ENCODE measurements at places on chromosomes 13 and 19.

- no peak for DNase-seq
These were observed 12.2 kb upstream of the SLC7A9 start for GRCh38 chr19:32881766-32882165.

DNA sequence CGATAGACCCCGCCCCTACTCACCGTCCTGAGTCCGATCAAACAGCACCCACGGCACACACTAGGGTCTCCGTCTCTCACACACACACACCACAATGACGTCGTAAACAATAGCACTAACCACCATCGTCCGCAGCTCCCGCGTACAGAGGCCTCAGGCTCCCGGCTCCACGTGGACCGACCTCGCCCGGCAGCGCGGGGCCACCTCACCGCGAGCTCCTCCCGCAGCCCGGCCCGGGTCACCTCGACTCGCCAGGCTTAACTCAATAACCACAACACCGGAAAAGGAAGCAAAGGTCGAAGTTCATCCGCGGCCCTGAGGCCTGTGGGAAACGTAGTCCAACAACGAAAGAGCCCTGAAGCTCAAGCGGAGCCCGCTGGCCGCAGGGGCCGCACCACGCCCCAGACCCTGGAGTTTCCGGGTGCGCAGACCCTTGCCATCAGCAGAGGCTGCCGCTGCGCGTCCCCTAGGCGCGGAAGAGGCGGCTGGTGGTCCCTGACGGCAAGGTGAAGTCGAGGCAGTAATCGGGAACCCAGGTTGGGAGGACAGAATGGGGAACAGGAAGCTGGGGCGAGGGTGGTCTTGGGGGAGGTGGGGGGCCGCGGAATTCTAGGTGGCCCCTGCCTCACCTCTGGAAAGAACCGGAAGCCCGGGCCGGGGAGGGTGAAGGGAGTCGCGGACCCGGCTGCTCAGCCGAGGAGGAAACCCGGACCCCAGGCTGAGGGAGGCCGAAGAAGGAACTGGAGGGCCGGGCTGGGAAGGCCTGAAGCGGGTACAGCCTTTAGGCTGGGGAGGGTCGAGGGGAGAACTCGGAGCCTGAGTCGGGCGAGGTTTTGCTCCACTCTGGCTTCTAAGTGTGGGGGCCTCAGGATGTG lies at the start of gene ZNF529:
Gene ZNF529 (minus strand): TSS at position 273 of the 875 bp plus-strand sequence. CDS start 946 bp downstream, outside the sequence.
- DNase-seq, result peak; percentile 86

DNA sequence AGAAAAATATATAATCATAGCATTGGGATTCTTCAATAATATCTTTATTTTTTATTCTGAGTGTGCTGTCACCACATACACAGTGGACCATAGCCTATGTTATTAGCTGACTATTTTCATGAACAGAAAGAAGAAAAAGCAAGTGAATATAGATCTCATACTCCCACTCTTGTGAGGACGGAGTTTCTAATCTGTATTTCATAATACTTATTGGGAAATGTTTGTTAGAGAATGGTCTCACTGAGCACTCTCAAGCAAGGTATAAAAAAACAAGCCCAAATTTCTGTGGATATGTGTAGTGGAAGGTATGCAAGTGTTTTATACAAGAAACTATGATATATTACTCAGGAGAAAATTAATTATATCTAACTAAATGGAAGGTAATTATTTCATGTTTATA lies 1218.1 kb downstream of the SLITRK1 start:
- no peak for DNase-seq

DNA sequence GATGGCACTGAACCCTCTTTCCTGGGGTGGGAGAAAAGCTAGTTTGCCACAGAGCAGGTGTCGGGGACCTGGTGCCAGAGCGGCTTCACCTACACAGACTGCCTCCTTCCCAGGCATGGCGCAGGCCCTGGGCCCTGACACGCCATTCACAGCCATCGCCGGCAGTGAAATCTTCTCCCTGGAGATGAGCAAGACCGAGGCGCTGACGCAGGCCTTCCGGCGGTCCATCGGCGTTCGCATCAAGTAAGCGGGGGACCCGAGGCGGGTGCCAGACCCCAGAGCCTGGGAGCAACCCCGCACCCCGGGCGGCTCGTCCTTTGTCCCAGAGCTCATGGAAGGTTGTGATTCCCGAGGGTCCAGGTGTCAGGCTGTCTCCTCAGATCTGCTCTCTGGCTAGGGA lies 10.0 kb downstream of the LHB start:
- no peak for DNase-seq

GRCh38 chr13:94109715-94110374 lies 369.6 kb downstream of the DCT start:
- DNase-seq, result peak; percentile 13

GRCh38 chr19:40510526-40511115 lies 43.8 kb downstream of the SPTBN4 start:
- no peak for DNase-seq

GRCh38 chr13:35965226-35965927 lies 165.8 kb downstream of the DCLK1 start:
- DNase-seq, result no peak

DNA sequence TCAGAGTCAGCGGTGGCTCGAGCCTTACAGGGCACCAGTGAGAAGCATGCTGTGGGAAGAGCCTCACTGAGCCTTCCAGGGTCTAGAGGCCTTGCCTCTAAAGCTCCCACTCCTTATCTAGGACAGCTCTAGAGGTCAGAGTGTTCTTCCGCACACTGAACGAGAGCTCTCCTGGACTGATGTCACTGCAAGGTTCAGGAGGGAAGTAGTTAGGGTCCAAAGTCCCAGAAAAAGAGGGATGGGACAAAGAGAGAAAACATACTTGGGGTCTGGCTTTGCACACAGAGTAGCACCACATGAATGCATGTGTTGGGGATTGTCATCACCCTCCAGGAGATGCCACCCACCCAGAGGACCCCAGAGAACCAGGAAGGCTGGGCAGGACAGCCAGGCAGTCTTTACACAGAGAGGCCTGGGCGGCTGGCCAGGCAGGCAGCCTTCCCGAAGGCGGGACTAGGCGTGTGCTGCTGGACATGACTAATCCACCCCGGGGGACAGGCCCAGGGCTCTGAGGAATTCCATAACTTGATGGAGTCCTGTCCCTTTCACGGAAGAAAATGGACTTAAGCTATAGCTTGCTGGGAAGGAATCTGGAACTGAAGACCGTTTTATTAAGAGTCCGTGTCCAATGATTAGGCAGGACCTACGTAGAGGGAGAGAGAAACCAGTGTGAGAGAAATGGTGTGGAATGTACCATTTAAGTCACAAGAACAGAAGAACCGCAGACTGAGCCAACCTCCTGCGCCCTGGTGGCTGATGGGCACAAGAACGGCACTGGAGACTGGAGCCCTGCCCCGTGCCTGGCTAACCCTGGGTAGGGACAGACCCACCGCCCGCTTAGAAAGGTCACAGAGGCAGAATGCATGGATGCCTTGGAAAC lies 16.6 kb upstream of the EPHX3 start:
- no peak for DNase-seq

- DNase-seq, result no peak
These were observed at the start of gene EBI3 for GRCh38 chr19:4229179-4229931. Gene EBI3, plus strand, starts transcription at chr19:4229523. Its CDS starts 28 bp downstream, at chr19:4229551.

DNA sequence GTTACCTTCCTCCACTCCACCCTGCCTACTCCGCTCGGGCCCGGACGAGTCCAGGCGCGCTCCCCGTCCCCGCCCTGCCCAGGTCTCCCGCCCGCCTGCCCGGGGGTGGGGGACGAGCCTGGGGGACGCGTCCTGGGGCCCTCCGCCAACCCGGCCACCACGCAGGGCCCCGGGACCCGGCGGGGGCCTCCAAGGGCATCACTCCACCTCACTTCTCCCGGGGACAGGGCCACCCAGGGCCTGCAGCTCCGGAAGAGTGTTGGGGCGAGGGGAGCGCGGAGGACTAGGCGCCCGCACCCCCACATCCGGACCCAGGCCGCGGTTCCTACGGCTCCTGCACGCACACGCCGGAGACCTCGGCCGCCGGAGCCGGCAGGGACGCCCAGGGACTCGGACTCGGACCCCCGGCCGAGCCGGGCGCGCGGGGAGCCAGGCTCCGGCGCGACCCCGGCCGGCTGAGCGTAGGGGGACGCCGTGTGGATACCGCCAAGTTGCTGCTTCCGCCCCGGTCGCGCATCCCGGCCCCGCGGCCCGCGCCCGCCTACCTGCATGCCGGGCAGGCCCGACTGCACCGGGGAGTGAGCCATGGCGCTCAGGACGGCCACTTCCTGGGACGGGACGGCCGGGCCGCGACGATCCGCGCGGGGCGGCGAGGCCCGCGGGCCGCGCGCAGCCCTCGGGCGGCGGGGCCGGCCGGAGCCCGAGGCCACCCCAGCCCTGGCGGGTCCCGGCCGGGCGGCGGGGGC lies 534 bp downstream of the STK24 start:
- no peak for DNase-seq

DNA sequence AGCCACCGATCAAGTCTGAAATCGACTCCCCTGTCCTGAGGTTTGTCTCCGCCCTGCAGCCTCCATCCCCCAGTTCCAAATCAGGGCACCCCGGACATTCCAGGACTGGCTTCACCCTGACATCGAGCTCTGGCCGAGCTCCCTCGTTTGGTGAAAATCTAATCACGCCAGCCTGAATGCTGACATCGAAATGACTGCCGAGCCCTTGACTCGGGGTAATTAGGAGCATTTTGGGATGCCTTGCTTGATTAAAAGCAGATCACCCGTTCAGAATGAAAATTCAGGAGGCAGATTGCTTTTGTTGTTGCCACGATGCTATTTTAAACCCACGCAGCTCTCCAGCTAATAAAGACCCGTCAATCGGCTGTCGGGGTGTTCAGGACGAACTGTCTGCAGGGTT lies 34.3 kb downstream of the ZNRF4 start:
- no peak for DNase-seq

DNA sequence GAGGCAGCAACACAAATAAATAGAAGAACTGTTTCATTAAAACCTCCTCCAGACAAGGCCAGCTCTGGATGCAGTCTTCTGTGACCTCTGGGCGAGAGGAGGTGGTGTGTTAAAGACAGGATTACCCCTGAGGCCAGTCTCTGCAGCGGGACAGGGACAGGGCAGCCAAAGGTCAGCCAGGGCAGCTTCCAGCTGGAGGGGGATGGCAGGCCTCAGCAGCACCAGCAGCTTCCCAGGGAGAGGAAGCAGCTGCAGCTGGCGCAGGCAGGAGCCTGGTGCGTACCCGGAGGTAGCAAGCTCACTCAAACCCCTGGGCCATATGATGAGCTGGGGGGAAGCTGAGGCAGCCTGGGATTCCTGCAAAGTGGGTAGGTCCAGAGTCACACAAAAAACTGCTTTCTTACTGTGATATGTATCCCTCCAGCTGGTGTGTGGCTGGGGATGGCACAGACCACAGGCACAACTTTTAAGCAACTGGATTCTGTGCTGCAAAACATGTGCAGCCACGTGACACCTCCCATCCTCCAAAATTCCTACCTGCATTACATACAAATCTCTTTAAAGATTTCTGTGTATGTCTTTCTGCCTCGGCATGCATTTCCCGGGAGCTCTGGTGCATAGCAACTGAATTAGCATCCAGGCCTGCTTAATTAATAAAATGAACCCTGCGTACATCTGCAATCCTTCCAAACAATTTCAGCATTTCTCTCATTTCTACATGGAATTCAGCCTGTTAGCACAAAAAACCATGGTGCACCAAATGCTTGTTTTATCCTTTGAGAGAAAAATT lies 238.3 kb upstream of the MAB21L1 start:
- DNase-seq, result no peak

GRCh38 chr13:33296793-33297425 lies 11.4 kb upstream of the STARD13 start:
- DNase-seq, result no peak

GRCh38 chr13:111977179-111977506 lies 89.8 kb upstream of the SOX1 start:
- no peak for DNase-seq

GRCh38 chr19:18762125-18763023 lies 28.7 kb downstream of the COMP start:
- DNase-seq, result peak; percentile 97

DNA sequence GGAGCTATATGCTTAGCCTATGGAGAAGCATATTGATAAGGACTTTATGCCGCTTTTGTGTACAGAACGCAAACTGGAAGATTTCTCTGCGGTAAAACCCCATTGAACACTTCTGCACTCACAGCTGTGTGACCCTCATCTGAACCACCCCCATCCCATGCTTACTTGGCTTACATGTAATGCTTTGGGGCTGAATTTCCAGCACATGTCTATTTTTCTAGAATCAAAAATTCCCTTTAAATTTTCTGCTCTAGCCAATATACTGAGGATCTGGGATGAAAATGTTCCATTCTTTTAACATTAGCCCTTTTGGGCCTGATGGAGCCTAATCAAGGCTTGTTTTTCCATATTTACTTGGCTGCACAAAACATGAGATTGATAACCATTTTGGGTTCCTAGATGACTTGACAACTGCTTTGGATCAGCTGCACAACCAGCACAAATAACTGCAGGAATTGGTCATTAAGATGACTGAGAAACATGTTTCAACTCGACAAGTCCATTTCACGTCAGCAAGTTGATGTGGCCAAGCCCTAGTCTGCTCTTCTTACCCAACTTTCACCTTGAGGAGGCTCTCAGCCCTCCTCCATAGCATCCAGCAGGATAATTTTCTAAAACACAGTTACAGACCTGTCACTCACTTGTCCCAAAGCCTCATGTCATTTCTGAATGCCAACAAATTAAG lies 52.4 kb downstream of the TNFSF11 start:
- DNase-seq, result no peak

GRCh38 chr13:25541434-25542123 lies 169.8 kb downstream of the ATP8A2 start:
- DNase-seq, result no peak

DNA sequence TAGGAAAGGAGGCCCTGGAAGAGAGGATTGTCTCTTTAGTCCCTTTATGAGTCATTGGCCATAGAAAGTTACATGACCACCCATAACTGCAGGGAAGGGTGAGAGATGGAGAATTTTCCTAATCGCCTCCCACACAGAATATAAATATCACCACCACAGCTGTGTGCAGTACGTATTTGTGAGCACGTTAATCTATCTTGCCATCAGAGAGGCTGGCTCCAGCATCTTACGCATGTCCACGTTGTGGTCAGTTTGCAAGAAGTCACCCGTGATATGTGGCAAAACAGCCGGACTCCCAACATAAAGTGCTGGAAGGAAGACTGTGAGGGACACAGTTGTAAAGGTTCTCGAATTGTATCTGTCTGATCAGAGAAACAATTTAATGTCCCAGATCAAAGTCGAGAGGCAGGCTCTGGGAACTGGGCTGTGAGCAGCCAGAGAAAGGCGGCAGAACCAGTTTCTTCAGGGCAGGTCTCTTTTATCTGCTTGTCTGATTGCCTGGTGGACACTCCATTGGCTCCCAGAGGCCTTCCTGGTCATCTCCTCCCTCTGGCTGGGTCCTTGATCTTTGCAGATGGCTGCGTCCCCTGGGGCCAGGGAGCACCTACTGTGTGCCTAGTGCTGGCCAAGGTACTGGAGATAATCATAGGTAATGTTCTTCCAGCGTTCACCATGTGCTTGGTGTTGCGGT lies 74.9 kb downstream of the SIPA1L3 start:
- DNase-seq, result no peak

GRCh38 chr13:41443969-41444368 lies 13.4 kb upstream of the RGCC start:
- DNase-seq, result no peak

GRCh38 chr13:113086031-113086750 lies 19.4 kb upstream of the F7 start:
- no peak for DNase-seq

- no peak for DNase-seq
These were observed 460.0 kb downstream of the FOXO1 start for GRCh38 chr13:40206241-40207000.
